ENCODE measurements at places on chromosomes 11 and 22.

GRCh38 chr11:34313099-34313517, 44.7 kb downstream of the ABTB2 start:
- DNase-seq: no peak

- no peak for DNase-seq
These were observed 81.4 kb downstream of the SFI1 start for GRCh38 chr22:31577711-31578110.

GRCh38 chr11:27237643-27238042, 125.4 kb downstream of the CCDC34 start:
- DNase-seq: no peak

DNA sequence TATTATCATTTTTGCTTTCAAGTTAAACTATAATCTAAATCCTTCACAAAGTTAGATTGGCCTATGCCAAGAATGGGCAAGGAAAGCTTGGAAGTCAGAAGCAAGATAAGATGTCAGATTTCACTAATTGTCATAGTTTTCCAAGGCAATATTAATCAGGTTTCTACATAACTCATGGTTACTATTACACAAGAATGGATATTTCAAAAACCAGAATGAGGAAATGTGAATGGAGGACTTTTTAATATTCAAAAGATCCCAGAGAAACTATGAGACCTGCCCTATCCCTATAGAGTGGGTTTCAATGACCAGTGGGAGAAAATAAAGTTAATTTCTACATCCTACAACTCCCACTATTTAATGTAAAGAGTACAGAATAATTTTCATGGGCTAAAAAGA, 203.2 kb downstream of the CASP12 start:
- no peak for DNase-seq

DNA sequence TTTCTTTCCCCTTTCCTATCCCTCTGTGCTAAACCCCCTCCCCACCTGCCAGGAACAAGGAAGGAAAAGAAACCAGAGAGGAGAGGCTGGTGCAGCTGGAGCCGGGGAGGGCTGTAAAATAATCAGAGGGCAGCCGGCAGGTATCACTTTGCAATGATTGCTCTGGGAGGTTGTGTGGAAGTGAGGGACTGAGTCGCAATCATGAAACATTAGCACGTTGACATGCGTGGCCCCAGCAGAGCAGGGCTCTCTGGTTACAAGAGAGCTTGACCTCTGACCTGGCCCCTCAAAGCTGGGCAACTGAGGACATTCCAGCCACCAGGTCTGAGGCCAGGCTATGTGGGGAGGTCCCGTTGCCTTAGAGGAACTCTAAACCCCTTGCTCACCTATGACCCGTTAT, 170.8 kb upstream of the BDNF start:
- no peak for DNase-seq

GRCh38 chr11:19693146-19693545, 19.5 kb upstream of the NAV2 start:
- no peak for DNase-seq

- DNase-seq: no peak
These were observed 579 bp upstream of the CYB5R2 start for GRCh38 chr11:7673724-7674434.

DNA sequence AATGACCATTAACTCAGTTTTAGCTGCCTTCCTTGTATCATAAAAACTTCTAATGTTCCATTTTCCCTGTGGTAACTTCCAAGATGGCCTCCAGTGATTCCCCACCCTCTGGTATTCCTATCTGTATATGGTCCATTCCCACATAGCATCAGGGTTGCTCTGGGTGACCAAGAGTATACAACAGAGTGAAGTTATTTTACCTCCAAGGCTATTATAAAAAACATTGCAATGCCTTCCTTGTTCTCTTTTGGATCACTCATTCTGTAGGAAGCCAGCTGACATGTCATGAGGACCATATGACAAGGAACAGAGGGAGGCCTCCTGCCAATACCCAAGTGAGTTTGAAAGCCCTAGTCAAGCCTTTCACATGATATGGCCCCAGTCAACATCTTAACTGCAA, 30.1 kb downstream of the ZNF280B start:
- DNase-seq: no peak

GRCh38 chr11:131859538-131860210, 489.3 kb downstream of the NTM start:
- no peak for DNase-seq

DNA sequence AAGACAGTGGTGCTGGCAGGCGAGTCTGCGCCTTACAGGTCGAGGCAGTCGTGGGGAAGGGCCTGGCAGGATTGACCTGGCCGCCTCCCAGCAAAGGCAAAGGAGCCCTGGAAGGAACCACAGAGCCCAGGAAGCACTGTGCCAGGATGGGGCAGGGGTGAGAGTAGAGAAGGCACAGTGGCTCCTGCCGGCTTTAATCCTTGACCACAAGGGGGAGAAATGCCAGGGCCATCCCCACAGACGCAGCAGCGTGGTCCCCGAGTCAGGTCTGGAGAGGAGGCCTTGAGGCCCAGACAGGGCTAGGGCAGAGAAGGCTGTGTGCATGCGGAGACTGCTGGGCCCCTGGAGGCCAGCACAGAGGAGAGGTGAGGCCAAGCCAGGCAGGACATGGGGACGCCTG, 9.9 kb upstream of the NDUFS8 start:
- DNase-seq: no peak

Measured in stimulated activated CD8-positive, alpha-beta memory T cell treated with anti-CD3 and anti-CD28 coated beads, Interleukin-4, amount 100 ng/mL, for 1 hour (primary cell).